ENCODE measurements at places on chromosomes 6 and 20.

GRCh38 chr20:51801122-51801822, 1.0 kb downstream of the SALL4 start:
- no peak for DNase-seq

DNA sequence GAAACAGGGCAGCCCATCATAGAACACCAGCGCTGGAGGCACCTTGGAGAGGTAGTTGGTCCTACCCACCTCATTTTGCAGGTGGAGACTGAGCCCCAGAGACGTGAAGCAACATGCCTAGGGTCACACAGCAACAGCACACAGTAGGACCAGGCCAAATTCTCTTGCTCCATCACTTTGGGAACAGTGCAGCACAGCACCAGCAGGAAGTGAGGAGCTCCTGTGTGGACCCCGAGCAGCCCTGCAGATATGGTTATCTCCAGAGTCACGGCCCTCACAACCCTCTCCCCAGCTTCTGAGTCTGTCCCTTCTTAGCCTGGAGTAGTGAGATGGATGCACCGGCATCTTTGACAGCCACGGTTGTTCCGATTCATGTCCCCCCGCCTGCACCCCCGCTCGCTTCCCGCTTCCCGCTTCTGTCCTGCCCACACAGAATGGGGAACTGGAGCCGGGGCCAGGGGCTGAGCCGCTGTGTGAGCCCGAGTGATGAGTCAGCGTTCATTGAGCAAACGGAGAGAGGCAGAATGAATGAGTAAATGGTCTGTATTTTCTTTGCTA, 72.6 kb upstream of the DUSP22 start:
- no peak for DNase-seq

- no peak for DNase-seq
These were observed 242.8 kb upstream of the TCF21 start for GRCh38 chr6:133645966-133646740.

GRCh38 chr20:53124075-53124551, 152.0 kb downstream of the TSHZ2 start:
- DNase-seq, result no peak

DNA sequence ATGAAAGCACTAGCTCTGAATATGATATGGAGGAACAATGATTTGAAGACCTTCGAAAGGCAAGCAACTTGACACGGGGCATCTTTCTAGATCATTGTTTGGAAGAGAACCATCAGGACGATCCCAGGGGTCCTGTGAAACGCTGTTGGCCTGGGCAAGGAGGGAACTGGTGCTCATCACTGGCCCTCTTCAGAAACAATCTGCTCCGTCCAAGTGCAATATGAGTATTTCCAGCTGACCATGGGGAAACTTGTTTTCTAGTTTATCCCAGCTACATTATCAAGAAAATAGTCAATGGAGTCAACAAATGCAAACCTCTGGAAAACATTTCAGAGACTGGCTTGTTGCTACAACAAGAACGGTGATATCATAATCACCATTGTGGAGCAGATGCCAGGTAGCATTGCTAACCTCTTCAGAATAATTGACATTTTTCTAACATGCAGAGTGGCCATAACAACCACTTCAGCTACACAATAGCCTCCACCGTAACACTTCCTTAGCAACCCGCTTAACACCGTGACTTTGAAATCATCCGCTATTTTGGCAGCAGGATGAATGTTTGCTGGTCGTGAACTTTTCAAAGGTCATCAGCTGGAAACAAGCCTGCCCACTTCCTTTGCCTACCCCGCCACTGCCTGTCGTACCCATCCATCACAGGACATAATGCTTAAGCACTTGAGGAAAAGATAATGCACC, 112.0 kb upstream of the PDE10A start:
- no peak for DNase-seq

GRCh38 chr6:119720160-119720559, 370.6 kb upstream of the MAN1A1 start:
- DNase-seq, result no peak

- no peak for DNase-seq
These were observed 80.8 kb downstream of the RNF144B start for GRCh38 chr6:18467741-18468502.

- no peak for DNase-seq
These were observed 586 bp upstream of the HMGA1 start for GRCh38 chr6:34236131-34236442.

DNA sequence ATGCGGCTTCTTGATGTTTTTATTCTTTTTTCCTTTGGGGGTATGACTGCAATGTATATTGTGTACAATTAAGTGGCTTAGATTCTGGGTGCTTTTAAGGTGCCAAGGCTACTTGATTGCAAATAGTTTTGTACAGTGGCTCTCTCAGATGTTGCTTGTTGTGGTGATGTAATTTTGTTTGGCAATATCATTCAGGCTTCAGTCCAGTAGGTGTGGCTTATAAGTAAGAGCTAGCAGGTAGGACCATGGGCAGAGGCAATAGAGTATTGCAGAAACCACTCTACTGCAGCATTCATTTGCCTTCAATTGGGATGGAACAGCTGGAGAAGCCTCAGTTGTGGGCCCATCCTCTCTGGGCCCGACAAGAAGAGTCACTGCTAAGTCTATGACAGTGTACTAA, 407.9 kb upstream of the MAN1A1 start:
- DNase-seq, result no peak

- DNase-seq, result no peak
These were observed 58.6 kb downstream of the RIOK1 start for GRCh38 chr6:7448232-7448631.

Data from stimulated activated CD8-positive, alpha-beta memory T cell treated with anti-CD3 and anti-CD28 coated beads, Interleukin-4, amount 100 ng/mL, for 1 hour (primary cell).